ENCODE measurements at places on chromosomes 5 and 9.

- ATAC-seq = peak; percentile 48
These were observed at the start of gene TMOD1 for GRCh38 chr9:97501177-97501971. Gene TMOD1, plus strand, starts transcription at chr9:97501666. Its CDS starts 22,523 bp downstream, at chr9:97524189.

- ATAC-seq = no peak
These were observed 22.1 kb upstream of the FRMD3 start for GRCh38 chr9:83560169-83560826.

- ATAC-seq = no peak
These were observed 28.9 kb downstream of the SEMA4D start for GRCh38 chr9:89469003-89469402.

- ATAC-seq = no peak
These were observed 966.8 kb upstream of the CTNND2 start for GRCh38 chr5:12870872-12871539.

- no peak for ATAC-seq
These were observed 228.1 kb downstream of the DRD1 start for GRCh38 chr5:175215906-175216305.

DNA sequence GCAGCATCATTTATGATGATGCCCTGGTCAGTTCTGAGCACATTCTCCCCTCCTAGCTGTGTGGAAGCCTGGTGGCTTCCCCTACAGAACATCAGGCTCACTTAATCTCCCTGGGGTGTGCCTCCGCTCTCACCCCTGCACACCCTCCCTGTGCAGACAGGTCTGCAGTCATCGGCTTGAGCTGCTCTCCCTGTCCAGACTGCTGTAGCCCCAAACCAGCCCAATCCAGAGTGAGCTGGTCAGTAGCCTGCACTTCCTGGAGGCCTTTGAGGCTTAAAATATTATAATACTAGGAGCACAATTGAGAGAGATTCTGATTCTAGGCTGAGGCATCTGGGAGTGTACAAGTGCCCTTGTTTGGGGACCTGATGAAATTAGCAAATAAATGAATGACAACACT, 60.2 kb downstream of the PPARGC1B start:
- no peak for ATAC-seq

DNA sequence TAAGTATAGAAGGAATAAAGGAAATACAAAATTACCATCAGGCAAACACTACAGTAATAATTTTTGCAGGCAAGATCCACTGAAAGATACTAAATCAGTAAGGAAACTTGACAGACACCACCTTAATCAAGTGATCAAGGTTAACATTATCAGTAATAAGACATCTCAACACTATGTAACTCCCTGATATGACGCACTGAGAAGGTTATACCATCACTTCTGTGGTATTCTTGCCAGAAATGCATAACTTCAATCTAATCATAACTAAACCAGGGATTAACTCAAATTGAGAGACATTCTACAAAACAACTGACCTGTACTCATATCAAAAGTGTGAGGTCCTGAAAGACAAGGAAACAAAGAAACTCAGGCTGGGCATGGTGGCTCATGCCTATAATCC, 52.5 kb upstream of the GABRP start:
- ATAC-seq = no peak

DNA sequence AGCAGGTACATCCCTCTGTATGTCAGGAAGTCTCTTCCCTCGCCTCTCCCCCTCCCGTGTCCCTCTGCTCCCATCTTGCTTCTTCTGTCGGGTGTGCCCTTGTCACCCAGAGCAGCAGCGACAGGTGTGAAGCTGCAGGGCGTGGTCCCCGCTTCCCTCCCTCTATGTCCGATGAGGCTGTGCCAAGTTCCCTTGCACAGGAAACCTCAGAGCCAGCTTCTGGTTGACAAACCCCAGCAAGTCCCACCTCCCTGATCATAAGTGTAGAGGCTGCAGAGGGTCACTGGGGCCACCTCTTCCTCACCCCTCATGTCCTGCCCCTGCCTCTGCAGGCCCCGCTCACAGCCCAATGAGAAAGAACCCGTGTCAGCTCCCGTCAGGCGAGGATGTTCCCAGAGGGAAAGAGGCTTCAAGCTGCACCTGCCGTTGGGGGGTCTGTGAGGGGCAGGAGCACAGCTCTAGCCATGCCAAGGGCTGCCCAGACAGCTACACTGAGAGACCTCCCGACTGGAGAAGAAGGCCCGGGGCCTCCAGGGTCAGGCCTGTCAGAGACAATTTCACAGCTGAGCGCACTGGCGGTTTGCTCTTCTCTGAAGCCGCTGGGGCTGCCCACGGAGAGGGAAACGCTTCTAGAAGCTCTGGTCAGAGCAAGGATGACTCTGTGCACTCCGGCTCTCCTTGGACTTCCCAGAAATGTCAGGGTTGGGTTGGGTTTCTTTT, 73.3 kb downstream of the AK8 start:
- ATAC-seq = no peak

- ATAC-seq = peak; percentile 42
These were observed 129.0 kb downstream of the COL23A1 start for GRCh38 chr5:178461004-178461730.

- ATAC-seq = no peak
These were observed 19.7 kb upstream of the ANKHD1 start for GRCh38 chr5:140381972-140382371.

- ATAC-seq = no peak
These were observed 613.0 kb upstream of the WWC1 start for GRCh38 chr5:167678481-167678880.

GRCh38 chr5:147558826-147559225, 49.0 kb upstream of the DPYSL3 start:
- peak; percentile 79 for ATAC-seq

DNA sequence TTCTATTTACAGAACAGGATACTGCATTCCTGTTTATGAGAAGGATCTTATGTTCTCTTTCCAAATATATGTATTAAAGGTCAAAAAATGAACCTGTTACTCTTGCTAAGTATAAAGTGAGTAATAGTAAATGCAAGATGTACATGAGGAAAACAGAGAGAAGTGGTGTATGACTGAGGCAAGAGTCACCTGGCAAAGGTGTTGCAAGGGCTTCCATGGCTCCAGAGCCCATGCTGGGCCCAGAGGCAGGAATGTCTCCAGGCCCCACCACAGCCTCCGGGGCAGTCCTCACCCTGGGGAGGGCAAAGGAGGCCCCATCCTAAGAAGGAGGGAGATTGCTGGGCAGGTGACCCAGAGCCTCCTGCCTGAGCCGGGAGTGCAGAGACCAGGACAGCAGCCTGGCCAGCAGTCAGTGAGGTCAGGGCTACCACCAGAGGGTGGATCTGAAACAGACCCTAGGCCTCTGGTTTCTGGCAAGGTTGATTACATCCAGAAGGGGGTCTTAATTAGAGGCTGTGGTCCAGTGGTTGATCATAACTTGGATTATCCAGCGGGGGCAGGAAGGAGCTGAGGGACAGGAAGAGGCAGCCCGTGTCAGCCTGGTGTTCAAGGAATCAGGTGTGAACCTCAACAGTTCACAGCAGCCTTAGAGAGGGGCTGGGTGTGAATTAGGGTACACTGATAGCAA, 57.3 kb upstream of the CPLX2 start:
- ATAC-seq = no peak

DNA sequence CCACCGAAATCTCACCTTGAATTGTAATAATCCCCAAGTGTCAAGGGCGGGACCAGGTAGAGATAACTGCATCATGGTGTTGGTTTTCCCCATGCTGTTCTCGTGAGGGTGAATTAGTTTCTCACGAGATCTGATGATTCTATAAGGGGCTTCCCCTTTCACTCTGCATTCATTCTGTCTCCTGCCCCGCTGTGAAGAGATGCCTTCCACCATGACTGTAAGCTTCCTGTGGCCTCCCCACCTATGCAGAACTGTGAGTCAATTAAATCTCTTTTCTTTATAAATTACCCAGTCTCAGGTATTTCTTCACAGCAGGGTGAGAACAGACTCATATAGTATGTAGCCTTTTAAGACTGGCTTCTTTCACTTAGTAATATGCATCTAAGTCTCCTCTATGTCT, 128.1 kb upstream of the NR5A1 start:
- no peak for ATAC-seq
